Activated CD4-positive, alpha-beta T cell treated with anti-CD3 and anti-CD28 coated beads for 36 hours (primary cell): ENCODE measurements at places on chromosomes 5 and 9. TPM values are rescaled to one million over a fixed set of nuclear protein-coding genes. Genes with fewer than 3 reads are reported as not detected.
A peak's percentile ranks its signal among the peaks of the same experiment; 100 is the strongest.

- DNase-seq: no peak
Measured at GRCh38 chr9:105445203-105445881, 2.5 kb upstream of the FSD1L start.

- DNase-seq: peak; percentile 89
Measured at GRCh38 chr9:99057665-99058625, 47.0 kb upstream of the TGFBR1 start.

DNA sequence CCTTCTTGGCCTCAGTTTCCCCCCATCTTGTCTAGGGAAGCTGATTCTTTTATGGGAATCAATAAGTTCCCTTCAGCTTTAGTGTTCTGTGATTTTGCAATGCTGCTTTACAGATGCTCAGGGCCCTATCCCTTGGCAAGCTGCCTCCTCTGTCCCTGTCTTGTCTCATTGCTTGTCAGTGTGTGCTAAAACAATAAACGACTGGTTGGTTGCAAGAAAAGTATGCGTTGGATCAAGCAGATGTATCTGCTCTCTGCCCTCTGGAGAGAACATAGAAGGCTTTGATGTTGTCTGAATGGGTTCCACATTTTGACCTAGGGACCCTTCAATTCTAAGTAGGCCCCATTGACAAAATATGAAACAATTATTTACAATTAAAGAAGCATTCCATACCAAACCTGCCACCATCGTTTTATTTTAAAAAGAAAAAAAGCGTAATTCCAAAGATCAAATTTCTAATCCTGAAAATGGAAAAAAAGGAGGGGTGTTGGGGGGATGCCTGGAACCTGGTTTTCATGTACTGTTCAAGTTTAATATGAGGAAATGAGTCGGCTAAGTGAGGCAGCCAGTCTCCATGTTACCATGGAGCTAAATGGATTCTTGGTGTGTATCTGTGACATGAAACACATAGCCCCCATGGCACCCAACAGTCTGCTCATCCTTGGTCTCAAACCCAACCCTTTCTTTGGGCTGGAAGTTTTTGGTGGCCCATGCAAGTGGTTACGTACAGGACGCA, 31.2 kb upstream of the TARS1 start:
- DNase-seq: no peak

DNA sequence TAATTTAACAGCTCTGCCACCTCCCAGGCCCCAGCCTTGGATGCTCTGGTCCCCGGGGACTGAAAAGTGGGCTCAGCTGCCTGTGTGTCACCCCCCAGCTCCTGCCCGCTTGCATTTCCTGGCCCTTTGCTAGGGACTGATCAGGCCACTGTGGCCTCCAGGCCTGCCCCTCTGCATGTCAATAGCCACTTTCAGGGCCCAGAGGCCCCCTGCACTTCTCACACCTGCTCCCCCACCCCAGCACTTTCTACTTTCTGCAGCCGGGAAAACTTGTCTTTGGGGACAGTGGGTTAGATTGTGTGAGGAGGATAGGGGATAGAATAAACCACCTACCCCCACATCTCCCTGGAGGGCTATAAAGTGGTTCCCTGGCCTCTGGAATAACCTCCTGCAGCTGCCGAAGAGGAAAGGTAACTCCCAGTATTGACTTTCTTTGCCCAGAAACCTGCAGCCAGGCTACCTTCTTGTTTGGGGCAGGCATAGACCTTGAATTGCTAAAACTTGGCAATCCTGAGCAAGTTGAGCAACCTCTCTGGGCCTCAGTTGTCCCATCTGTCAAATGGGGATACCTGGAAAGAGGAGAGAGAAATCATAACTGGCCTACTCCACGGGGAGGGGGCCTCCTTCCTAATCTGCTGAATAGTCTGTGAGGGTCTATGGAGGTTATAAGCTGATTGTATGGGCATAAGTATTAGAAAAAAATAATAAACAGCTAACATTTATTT, 7.8 kb downstream of the AIF1L start:
- DNase-seq: no peak

GRCh38 chr9:111798786-111799185, 4.0 kb upstream of the SHOC1 start:
- no peak for DNase-seq

- DNase-seq: no peak
Measured at GRCh38 chr5:127561254-127561653, 43.8 kb downstream of the PRRC1 start.

DNA sequence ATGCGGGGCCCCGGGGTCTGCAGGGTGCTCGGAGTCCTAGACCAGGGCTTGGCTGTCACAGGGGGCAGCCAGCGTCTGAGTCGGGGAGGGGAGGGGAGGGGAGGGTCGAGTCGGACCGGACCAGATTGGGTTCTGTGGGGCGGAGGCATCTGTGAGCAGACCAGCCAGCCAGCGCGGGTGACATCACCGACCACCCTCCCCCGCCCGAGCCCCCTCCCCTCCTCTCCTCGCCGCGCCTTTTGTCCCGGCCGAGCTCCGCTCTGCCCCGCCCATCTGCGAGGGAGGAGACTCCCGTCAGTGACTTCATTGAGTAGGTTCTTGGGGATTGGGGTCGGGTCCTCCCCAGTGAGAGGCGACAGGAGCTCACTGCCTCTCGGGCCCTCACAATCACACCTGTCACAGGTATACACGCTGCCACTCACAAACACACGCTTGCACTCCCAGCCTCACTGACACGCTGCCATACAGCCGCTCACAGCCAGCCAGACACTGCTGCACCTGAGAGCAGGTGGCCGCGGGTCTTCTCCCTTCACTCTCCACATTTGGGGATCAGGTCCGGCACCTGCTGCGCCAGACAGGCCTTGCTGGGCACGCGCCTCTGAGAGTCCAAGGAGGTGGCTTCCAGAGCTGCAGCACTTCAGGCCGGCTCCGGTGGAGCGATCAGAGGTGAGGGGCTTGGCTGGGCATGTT, 546 bp downstream of the DNAJB5 start:
- peak; percentile 72 for DNase-seq

GRCh38 chr5:176733406-176734262, 76.7 kb upstream of the UNC5A start:
- no peak for DNase-seq

DNA sequence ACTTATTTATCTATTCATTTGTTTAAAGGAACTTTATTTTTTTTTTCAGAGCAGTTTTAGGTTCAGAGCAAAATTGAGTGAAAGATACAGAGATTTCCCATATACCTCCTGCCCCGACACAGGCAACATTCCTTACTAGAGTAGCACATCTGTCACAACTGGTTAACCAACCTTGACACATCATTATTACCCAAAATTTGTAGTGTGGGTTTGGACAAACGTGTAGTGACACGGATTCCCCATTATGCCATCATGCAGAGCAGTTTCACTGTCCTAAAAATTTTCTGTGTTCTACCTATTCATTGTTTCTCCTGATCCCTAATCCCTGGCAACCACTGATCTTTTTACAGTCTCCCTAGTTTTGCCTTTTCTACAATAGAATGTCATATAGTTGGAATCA, 57.3 kb upstream of the LHFPL2 start:
- no peak for DNase-seq

DNA sequence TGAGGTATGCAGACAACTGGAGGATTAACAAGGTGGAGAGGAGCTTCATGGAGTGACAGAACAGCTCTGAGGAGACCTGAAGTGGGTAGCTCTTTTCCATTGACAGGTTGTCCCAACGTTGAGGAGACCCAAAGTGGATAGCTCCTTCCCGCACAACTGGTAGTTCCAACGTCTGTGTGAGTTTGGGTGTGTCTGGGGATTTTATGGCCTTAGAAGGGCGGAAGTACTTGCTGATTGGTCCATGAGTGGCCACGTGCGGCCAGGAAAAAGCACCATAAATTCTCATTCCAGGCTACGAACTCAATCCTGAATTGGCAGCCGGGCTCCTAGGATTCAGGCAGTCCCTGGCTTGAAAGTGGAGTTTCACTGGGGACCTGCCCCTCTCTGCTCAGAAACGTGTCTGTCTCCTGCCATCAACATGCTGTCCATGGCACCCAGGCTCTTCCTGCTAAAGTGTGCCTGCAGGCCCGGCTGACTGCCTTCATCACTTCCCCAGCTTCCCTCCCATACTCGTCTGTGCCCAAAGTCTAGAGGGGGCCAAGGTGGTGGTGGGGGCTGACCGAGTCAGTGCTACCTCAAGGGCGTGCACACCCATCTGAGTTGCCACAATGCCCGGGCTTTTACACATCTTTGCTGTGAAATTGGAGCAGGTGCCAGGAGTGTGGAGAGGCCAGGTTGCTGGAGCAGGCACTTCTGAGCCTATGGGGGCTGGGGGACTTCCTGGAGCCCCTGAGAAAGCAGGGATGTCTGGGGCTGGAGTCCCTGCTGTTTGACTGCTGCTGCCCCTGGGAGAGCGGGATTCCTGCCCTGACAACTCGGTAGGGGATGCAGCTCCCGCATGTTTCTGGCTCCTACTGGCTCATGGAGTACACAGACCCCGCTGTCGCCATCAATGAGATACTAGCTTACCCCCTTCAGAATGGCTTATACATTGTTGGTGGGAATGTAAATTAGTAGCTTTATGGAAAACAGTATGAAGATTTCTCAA, 2034.6 kb upstream of the ACO1 start:
- no peak for DNase-seq

DNA sequence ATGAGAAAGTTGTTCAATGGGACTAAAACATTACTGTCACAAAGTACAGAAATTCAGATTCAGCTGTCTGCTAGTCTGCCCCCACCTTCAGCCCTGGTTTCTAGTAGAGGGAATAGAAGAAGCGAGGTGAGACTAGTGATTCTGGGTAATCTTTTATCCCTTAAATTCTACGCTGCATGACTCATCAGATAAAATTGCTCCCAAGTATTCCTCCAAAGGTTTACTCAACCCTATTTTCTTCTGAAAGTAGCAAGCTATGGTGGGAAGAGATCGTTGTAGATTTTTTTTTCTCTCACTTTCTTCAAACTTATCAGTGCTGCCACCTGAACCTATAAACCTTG, 318.9 kb upstream of the RIOK2 start:
- DNase-seq: no peak

- no peak for DNase-seq
Measured at GRCh38 chr5:56206126-56206910, 26.8 kb downstream of the ANKRD55 start.

- DNase-seq: no peak
Measured at GRCh38 chr9:84079994-84080393, 99.4 kb downstream of the RMI1 start.

- no peak for DNase-seq
Measured at GRCh38 chr5:43623048-43623680, 20.2 kb downstream of the NNT start.

DNA sequence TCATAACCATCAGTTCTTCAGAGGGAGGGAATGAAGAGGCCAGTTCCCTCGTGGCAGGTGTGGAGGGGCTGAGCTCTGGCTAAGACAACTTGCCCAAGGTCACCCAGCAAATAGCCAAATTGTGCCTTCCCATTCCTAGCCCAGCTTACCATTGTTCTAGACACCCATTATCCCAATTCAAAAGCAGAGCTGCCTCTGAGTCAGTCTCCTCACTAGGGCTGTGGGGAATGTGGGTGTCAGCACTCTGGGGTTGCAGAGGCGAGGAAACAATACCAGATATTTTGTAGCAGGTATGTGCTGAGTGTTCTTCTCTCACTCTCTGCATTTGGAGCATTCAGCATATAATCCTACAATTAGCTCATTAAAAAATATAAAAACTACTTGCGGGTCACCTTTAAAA, 270.8 kb downstream of the PSAT1 start:
- no peak for DNase-seq

The IFNA13 gene
- total RNA-seq: not detected

The NEUROG1 gene
- not detected for total RNA-seq

The HEMGN gene
- 1.5 TPM for total RNA-seq

The RLN1 gene
- 1.6 TPM for total RNA-seq

The MTREX gene
- 98.2 TPM for total RNA-seq

The QRFP gene
- not detected for total RNA-seq
